ENCODE measurements at places on chromosomes 13 and 19.
A peak's percentile ranks its signal among the peaks of the same experiment; 100 is the strongest.

- peak; percentile 23 for DNase-seq
These were observed 23.5 kb upstream of the QTRT1 start for GRCh38 chr19:10677751-10678150.

DNA sequence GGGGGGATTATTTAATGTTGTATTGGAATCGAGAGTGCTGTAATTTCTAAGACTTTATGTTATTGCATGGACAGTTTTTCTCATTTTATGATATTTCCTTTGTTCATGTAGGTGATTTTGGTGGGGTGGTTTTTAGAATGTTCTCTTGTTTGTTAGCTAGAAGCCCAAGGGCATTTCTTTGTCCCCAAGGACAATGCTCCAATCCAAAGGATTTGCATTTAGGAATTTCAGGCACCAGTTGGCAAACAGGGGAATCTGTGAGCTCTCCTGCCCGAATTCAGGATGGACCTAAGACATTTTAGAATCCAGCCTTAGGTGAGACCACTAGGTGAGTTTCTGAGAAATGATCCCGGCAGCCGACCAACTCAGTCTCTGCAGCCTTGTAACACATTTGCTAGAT is 324.9 kb downstream of the KCNRG start:
- no peak for DNase-seq

GRCh38 chr19:11363881-11364280 is 8.6 kb downstream of the PLPPR2 start:
- no peak for DNase-seq

DNA sequence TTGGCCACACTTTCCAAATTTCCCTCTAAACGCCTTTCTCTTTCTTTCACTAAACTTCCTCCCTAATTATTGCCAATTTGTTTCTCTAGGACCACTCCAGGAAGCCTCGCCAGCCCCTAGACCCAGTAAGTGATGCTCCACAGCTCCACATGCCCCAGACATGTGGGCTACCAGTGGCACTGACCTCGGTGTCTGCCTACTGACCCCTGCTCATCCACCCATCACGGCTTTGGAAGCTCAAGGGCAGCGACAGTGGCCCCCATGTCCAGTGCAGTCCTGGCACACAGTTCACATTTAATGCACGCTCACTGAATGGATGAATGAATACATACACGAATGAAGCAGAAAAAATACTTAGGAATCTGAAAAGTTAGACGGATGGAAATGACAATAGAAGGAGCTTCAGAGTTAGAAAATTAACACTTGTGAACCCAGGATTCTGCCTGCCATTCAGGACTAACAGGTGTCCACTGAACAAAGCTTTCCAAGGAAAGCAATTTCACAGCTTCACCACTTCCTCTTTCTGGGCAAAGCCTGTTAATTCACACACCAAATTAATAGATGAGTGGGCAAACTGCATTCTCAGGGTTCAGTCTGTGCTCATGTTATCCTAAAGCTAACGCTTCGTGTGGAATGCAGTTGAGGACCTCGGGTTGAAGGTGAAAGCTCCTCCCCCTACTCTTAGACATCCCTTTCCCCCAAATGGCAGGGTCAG is 50.9 kb downstream of the CCDC70 start:
- no peak for DNase-seq

DNA sequence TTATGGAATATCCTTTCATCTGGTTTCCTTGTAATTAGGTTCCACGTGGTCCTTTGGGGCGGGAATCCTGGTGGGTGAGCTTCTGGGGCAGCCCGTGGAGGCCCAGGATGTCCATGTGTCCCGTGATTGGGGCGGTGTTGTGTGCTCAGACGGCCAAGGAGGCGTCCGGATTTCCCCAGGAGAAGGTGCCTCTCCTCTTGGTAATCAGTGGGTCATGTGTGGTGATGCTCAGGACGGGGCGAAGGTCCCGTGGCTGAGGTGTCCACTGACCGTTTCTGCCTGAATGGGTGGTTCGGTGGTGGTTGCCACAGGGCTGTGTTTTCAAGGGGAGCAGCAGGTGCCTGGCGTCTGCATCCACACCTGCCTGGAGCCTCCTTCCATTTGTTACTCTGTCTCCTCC is 52.2 kb upstream of the F7 start:
- DNase-seq, result peak; percentile 14

DNA sequence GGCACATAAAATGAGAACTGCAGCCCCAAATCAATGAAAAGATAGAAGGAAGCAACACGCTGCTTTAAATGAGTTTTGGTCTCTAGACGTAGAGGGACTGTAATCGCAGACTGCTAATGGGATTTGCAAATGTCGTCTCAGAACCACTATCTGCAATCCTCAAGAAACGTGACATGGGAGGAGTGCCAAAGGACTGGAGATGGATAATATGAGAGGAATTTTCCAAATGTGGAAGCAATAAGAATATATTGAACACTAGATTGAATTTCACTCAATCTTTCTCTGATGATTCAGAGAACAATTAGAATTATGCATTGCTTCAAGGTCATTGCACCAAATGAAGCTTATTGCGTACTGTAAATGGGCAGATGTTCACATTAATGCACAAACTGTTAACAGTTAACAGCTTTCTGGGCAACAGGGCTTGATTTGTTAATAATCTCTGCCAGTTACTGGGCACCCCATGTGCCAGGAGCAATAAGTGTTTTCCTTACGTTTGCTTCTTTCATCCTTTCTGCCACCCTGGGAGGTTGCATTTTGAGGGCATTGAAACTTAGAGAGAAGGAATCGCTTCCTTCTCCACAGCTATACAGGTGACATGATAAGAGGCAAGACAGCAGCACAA is 62.8 kb upstream of the WASF3 start:
- DNase-seq, result no peak

DNA sequence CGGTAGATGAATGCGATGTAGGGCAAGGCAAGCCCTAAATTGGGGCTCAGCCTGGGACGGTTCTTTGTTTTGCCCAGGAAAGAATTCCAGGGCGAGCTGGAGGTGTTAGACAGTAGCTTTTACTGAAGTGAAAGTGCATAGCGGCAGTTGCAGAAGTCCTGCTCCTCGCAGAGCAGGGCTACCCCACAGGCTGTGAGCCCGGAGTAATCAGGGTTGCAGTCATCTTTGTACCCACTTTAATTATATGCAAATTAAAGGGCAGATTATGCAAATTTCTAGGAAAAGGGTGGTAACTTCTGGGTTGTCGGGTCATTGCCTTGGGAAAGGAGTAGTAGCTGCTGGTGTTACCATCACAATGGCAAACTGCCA is 30.5 kb downstream of the VAV1 start:
- no peak for DNase-seq

- DNase-seq, result no peak
These were observed 37.6 kb upstream of the STARD13 start for GRCh38 chr13:33322965-33323668.

GRCh38 chr19:615619-616018 is 17.7 kb downstream of the POLRMT start:
- no peak for DNase-seq

Data from left ventricle myocardium superior (tissue), 1 donor.